ENCODE measurements at places on chromosomes 7 and 10. TPM values are rescaled to one million over a fixed set of nuclear protein-coding genes. Genes with fewer than 3 reads are reported as not detected.

GRCh38 chr7:42134276-42134876, 102.6 kb downstream of the GLI3 start:
- no peaks in the 10 kb centered on the region for H3K27me3 ChIP-seq
- H3K4me1 ChIP-seq = no peaks in the 10 kb centered on the region
- no peak overlapping the region for H3K4me3 ChIP-seq
- no peaks in the 10 kb centered on the region for H3K36me3 ChIP-seq
- DNase-seq = no peak

- no peaks in the 10 kb centered on the region for H3K36me3 ChIP-seq
- H3K4me1 ChIP-seq = no peaks in the 10 kb centered on the region
- no peak for DNase-seq
- H3K27me3 ChIP-seq = no peaks in the 10 kb centered on the region
These were observed 93.1 kb upstream of the TEX47 start for GRCh38 chr7:88888684-88889083.

GRCh38 chr7:120070201-120070600, 202.8 kb upstream of the KCND2 start:
- no peaks in the 10 kb centered on the region for H3K4me1 ChIP-seq
- H3K27ac ChIP-seq = no peak overlapping the region
- DNase-seq = no peak
- no peaks in the 10 kb centered on the region for H3K36me3 ChIP-seq

Gene CACNB2
- total RNA-seq = not detected

Gene RBP4
- total RNA-seq = not detected

- no peaks in the 10 kb centered on the region for H3K36me3 ChIP-seq
- H3K4me3 ChIP-seq = no peak overlapping the region
- peaks cover 9% of the 10 kb centered on the region for H3K4me1 ChIP-seq
- no peak overlapping the region for H3K27ac ChIP-seq
These were observed 6.1 kb upstream of the ZNF438 start for GRCh38 chr10:31037749-31038148.

Gene HSPA14
- 23.1 TPM for total RNA-seq

Gene TFAM
- 48.0 TPM for total RNA-seq

Gene WNT8B
- not detected for total RNA-seq

- H3K27me3 ChIP-seq = no peaks in the 10 kb centered on the region
- peaks cover 5% of the 10 kb centered on the region for H3K36me3 ChIP-seq
- no peak overlapping the region for H3K4me3 ChIP-seq
- no peaks in the 10 kb centered on the region for H3K4me1 ChIP-seq
- DNase-seq = no peak
These were observed 41.5 kb upstream of the GARS1 start for GRCh38 chr7:30553141-30553540.

DNA sequence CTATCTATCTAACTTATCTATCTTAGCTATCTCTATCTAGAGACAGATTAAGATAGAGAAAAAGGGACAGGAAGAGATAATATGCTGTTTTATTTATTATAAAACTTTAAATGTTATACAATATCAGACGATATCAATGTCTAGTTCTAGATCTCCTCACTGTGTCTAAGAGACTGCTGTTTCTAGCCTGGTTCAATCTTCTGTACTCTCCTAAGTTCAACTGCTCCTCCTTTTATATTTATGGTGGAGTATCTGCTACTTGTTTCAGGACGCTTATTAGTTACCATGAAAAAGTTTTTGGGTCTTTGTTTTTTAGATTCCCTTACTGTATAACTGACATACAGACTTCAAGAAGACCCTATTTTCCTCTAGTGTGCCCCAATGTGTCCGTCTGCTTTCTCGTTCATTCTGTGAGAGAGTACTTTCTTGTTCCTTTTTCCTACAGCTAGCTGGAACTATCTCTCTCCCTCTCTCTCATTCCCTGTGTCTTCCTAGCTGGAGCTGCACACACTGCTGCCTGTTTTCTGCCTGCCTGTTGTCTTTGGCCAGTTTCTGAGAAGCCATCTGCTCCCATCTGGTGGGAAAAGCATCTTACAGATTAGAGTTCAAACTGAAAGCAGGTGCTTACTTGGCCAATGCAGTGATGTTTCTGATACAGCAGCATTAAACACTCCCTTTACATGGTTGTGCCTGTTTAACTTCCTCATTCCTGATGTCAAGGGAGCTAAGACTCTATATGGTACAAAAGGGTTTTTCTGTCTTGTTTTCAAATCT, 49.4 kb upstream of the ARL4A start:
- H3K27me3 ChIP-seq = no peaks in the 10 kb centered on the region
- no peak overlapping the region for H3K27ac ChIP-seq
- peaks cover 30% of the 10 kb centered on the region for H3K4me1 ChIP-seq

Gene CTBP2
- total RNA-seq = 0.15 TPM

Measured in activated CD4-positive, alpha-beta memory T cell treated with anti-CD3 and anti-CD28 coated beads, Interleukin-2, amount 10 ng/mL, durations not matched to agents 7 days and 5 days (primary cell).